Left ventricle myocardium superior (tissue), 1 donor: ENCODE measurements at places on chromosomes 3 and 15. TPM values are rescaled to one million over a fixed set of nuclear protein-coding genes. Genes with fewer than 3 reads are reported as not detected.

GRCh38 chr3:42612928-42613327, 12.4 kb downstream of the NKTR start:
- no peak for DNase-seq

DNA sequence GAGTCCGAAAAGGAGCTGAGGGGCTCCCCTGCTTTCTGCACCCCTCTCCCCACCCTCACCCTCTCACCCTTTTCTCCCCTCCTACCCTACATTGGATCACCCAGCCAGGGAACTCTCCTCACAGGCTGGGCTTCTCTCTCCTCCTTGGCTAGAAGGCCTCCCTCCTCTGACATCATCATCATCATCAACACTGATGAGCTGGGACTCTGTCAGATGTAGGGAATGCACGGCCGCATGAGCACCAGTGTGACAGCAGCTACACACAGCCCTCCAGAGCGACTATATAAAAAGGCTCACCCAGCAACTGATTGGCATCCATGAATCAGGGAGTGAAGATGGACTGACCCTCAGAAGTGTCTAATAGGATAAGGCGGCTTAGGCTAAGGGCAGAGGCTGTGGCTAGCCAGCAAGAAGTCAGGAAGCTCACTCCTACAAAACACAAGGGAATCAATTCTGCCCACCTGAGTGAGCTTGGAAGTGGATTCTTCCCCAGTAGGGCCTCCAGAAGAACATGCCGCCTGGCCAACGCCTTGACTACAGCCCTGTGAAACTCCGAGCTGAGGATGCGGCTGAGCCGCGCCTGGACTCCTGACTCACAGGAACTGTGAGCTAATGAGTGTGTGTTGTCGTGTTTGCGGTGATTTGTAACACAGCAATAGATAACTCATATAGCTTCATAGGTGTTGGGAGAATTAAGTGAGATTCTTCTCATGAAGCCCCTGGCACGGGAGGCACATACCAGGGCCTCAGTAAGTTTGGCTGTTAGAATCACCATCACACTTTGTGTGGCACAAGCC, 147.6 kb downstream of the FAM43A start:
- DNase-seq: no peak

GRCh38 chr3:187804745-187805121, 59.5 kb upstream of the BCL6 start:
- no peak for DNase-seq

DNA sequence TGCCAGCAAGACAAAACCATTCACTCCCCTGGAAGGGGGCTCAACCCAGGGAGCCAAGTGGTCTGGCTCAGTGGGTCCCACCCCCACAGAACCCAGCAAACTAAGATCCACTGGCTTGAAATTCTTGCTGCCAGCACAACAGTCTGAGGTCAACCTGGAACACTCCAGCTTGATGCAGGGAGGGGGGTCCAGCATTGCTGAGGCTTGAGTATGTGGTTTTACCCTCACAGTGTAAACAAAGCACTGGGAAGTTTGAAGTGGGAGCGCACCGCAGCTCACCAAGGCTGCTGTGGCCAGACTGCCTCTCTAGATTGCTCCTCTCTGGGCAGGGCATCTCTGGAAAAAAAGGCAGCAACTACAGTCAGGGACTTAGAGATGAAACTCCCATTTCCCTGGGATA, 81.7 kb downstream of the MSL2 start:
- DNase-seq: no peak

- DNase-seq: no peak
Measured at GRCh38 chr3:66312039-66312438, 91.2 kb downstream of the SLC25A26 start.

- DNase-seq: peak; percentile 82
Measured at GRCh38 chr3:170584585-170585007, 1.3 kb downstream of the SLC7A14 start.

DNA sequence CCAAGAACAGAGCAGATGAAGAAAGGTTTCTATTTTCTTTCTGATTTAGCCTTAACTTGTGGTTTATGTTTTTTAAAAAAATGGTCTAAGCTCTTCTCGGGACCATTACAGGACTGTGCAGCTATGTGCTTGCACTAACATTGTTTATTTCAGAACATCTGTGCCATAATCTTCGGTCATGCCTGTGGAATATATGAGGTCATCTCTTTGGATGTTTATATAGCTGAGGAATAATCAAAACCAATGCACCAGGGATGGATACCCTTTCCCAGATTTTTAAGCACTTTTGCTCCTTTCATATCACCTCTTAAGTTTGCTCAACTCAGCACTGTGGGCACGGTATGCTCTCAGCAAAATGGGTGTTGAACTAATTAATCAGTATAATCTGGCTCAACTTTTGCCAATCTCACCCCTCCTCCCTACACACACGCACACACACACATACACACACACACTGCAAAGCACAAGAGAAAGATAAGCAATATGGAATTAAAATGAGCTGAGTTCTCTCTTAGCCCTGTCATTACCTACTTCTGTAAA, 268.5 kb upstream of the TMC3 start:
- DNase-seq: no peak

GRCh38 chr3:157602424-157602823, 99.2 kb upstream of the VEPH1 start:
- DNase-seq: no peak

The LTF gene
- 3.7 TPM for total RNA-seq

The FBXW12 gene
- total RNA-seq: not detected

GRCh38 chr15:73872346-73872745, 1.0 kb upstream of the TBC1D21 start:
- DNase-seq: no peak

The MFGE8 gene
- 322 TPM for total RNA-seq

The ABTB1 gene
- total RNA-seq: 34.2 TPM

The TRH gene
- not detected for total RNA-seq

DNA sequence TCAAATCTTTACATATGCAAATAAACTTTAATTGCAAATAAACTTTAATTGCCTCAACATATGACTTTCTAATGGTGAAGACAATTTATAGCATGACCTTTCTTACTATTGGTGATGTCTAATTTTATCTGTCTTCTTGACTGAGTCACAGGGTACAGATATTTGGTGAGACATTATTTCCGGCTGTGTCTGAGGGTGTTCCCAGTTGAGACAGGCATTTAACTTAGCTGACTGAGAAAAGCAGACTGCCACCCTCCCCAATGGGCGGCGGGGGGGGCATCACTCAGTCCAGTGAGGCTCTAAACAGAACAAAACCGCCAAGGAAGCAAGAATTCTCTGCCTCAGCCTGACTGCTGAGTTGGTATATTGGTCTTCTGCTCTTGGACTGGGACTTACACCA, 160.0 kb downstream of the TBL1XR1 start:
- no peak for DNase-seq

DNA sequence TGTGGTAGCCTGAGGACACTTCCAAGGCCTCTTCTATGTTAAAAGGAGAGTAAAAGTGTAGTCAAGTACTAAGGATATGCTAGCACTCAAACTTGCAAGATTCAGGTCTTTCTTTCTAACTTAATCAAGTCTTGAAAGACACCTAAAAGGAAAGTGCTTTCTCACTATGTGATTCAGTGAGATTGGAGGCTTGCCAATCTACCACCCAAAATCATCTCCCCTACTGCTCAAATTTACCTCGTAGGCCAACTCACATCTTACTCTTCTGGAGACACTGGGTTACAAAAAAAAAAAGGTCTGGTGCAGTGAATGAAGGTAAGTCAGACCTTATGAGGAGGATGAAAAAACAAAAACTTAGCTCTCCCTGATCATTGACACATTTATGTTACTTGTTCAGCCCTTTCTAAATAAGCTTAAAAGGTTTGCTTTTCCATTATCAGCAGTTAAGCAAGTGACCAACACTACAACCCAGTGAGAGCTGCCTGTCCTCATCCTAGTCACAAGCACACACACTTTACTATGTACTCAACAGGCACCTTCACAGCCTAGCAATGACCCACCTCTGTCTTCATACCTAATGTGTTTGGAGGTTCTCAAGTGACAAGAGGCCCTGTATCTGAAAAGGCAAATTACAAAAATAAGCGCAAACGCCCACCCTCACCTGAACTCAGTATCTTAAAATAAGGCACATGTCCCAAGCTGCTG, 19.6 kb downstream of the SUMF1 start:
- DNase-seq: no peak

DNA sequence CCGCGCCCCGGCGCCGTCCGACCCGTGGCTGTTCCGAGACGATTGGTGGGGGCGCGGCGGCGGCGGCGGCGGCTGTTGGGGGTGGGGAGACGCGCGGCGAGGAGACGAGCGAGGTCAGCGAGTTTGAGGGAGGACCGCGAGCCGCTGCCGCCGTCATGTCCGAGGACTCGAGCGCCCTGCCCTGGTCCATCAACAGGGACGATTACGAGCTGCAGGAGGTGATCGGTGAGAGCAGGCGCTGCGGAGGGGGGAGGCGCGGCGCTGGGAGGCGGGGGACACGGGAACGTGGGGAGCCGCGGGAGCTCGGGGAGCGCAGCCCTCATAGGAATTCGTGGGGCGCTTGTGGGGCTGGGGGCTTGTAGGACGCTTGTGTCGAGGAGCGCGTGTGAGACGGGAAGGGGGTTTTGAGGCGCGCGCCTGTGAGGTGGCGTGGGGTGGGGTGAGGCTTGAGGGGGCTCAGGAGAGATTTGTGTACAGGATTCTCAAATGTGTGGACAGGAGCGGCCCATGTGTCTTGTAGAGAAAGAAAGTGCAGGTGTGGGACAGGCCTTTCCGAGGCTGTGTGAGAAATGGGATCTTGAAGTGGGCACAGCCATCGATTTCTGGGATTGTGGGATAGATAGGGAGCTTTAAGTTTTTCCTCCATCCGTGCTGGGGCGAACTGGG, 518 bp downstream of the OXSR1 start:
- no peak for DNase-seq

DNA sequence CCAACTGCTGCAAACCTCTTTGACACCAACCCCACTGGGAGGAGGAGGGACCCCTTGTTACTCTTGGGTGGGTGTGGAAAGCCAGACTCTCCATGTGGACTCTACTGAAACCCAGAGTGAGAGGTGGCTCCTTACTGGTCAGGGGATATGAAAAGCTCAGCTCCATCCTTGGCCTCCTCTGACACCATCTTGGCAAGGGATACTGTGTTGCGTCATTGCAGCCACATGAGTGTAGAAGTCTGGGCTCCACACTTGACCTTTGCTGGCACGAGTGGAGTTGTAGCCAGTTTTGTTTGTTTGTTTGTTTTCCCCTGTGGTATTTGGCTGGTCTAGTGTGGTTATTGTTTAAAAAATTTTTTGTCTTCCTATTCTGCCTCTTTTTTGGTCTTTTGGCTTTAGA, 289.1 kb downstream of the GAP43 start:
- DNase-seq: peak; percentile 46

The POLR2M gene
- 42.2 TPM for total RNA-seq

- DNase-seq: no peak
Measured at GRCh38 chr3:10600296-10600714, 94.9 kb upstream of the ATP2B2 start.

- no peak for DNase-seq
Measured at GRCh38 chr3:72306800-72307341, 521.9 kb upstream of the PROK2 start.

DNA sequence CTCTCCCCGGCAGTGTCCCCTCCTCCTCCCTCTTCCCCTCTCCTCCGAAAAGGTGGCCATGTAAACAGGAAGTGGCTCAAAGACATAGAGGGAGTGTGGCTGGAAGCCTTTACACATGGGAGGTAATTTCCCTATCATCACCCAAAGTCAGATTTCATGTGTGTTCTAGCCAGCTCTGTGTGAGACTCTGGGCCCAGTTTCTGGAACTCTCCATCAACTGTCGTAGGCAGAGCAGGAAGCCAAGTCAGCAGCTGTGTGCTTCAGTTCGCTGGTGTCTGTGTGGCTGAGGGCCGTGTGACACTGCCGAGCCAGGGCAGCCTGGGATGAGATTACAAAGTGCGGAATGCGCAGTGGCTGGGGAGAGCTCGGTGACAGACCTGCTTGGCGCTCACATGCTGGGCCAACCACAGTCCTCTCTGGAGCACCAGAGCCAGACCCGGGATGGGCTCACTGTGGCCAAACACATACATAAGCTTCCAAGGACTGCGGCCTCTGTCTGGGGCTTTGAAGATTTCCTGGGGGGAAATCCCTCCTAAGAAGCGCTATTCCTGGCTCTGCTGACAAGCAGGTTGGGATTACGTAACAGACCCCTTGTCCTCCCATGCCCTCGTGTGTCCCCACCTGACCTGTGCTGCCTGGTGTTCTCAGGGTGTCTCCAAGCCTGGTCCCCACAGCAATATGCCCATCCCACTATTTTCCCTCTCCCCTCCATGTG, 50.7 kb downstream of the UMPS start:
- DNase-seq: peak; percentile 91

DNA sequence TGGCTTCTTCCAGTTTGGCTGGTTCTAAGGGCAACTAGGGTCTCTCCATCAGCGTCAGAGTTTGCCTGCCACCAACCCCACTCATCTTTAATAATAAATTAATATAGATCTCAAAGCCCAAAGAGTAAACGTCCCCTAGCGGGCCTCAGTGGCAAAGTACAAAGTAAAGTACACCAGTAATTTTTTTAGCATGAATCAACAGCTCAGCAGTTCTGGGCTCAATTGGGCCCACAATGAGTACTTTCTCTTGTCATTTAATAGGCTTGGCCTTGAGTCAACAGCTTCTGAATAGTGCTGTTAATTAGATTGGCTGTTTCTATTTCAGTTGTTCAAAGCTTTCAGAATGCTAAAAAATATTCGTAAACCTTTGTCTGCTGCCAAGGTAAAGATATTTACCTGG, 89.0 kb upstream of the PFN2 start:
- no peak for DNase-seq

- no peak for DNase-seq
Measured at GRCh38 chr3:11774296-11774877, 72.3 kb downstream of the TAMM41 start.

DNA sequence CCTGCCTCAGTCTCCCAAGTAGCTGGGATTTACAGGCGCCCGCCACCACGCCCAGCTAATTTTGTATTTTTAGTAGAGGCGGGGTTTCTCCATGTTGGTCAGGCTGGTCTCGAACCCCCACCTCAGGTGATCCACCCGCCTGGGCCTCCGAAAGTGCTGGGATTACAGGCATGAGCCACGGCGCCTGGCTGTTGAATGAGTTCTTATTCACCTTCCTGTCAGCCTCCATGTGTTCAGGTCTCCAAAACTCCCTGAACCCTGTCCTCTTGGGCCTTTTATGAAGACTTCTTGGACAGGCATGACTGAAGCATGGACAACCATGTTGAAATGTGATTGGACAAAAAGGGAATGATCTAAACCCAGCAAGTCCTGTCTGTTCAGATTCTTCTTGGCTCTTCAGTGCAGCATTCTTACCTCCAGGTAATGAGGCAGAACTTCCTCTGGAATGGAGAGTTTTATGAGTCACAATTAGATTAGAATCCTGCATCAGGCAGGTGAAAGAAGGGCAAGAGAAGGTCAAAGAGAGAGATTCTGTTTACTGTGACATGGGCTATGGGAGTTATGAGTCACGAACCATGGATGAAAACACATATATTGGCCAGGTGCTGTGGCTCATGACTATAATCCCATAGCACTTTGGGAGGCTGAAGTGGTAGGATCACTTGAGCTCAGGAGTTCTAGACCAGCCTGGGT, 23.1 kb upstream of the EIF4A2 start:
- no peak for DNase-seq

- no peak for DNase-seq
Measured at GRCh38 chr3:124826703-124827102, 60.5 kb downstream of the ITGB5 start.

The CFAP91 gene
- 0.45 TPM for total RNA-seq
